ENCODE measurements at places on chromosomes 13 and 19.
A peak's percentile ranks its signal among the peaks of the same experiment; 100 is the strongest.

DNA sequence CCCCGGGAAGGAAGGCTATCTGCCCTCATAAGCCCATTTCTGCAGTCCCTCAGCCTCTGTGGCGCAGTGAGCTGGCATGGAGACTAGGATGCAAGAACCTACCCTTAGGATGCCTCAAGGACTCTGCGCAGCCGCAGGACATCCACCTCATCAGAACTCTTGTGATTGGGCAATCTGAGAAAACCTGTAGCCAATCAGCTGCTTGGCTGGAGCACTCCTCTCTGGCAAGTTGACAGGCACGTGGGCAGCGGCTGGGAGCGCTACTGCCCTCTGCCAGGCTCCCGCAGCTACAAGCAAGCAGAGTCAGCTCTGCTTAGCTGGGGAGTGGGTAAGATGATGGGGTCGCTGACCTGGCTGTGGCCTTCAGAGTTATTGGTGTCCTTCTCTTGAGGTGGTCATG is 1.5 kb upstream of the ECSIT start:
- DNase-seq, result no peak

DNA sequence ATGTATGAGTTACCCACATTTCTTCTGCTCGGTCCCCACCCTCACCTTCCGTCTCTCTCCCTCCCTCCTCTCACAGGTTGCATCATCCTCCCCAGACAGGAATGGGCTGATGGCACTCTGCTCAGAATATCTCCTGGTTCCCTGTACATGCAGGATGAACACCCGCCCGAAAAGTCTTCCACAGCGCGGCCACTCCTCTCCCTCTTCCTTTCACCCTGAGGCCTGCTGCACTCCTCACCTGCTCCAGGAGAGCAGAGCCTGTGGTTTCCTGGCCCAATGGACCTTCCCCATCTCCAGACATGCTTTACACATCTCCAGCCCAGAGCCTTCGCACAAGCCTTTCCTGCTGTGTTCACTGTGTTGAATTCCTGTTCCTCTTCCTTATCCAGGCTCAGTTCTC is 40.9 kb downstream of the GSX1 start:
- no peak for DNase-seq

DNA sequence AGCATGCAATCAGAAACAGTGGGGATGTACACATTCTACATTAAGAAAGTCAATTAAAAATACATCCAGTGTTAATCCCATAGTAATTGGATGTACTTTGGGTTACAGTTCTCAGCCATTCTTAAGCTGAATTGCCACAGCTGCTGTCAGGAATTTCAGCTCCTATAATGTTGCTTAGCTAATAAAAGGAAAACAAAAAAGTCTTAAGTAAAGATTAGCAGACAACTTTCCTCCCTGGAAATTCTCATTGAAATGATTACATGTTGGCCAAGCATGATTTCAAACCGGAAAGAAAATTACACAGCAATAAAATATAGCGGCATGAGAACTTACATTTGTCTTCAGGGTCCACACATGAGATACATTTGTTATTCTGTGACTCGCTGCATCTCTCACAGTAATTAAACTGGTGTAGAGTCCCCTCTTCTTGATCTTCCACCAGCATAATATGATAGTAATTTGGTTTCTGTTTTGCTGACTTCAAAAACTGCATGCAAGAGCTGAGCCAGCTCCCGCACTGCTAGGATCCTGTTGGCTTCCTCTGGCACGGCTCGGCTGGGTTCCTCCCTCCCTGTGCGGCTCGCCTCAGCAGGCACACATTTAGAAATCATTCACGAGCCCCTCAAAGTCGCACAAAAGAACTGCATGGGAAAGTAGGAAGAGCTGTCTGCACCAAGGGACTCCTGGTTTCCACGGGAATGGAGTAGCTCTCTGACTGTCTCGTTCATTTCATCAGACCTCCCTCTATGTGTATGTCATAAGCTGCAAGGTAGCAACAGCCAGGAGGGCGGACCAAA is at the start of gene HTR2A:
TSS of gene HTR2A (minus strand) at position 713 of the 797 bp plus-strand sequence. CDS start 1,147 bp downstream, outside the sequence.
- no peak for DNase-seq

DNA sequence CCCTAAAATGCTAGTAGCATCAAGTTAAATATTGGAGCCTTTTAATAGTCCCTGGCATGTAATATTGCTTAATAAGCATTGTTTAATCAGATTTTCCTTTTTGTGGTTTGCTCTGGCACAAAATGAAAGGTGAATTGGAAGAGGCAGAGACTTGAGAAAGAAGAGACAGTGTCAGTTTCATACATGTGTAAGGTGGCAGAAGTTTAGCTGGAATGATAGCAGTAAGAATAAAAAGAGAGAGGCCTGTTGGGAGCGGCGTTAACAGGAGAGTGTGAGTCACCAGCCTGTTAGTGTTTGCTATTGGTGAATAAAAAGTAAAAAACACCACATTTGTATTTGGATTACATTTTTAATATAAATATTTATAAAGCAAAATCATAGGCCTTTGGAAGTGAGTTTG is 145.3 kb downstream of the PDS5B start:
- no peak for DNase-seq

GRCh38 chr19:19425170-19425875 is 19.8 kb downstream of the GATAD2A start:
- no peak for DNase-seq

GRCh38 chr13:50428183-50428877 is 413.1 kb downstream of the KCNRG start:
- DNase-seq, result no peak

GRCh38 chr13:59494560-59494970 is 669.2 kb downstream of the DIAPH3 start:
- no peak for DNase-seq

- no peak for DNase-seq
Observed at GRCh38 chr13:104473936-104474335, 1407.7 kb upstream of the SLC10A2 start.

DNA sequence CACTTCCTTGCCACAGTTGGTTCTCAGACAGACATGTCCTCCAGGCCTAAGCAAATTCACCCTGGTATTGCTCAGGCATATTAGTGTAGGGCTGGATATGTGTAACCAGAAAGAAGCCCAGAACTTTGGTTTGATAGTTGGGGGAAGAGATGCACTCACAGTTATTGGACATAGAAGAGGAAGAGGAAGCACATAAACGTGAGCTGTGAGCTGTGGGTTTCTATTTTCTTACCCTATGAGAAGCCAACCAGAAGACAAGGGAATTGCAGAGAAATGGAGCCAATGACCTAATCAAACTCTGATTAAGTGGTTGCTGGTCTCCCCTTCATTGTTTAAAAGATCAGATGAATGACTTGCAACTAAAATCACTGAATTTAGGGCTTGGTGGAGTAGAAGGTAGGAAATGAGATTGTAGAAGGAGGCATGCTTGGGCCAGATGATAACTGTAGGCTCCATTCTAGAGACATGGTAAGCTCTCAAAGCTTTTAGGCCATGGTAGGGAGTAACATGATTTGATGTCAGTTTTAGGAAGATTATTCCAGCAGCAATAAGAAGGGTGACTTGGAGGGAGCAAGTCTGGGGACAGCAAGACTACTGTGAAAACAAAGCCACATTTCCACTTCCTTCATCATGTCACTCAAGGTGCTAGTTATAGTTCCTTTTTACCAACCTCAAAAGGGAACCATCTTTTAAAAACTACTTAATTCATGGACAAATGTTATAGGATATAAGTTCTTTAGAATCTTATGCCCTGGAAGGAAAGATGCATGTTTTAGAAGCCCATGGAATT is 24.1 kb upstream of the WDFY2 start:
- DNase-seq, result no peak

GRCh38 chr13:40206241-40207000 is 460.0 kb downstream of the FOXO1 start:
- DNase-seq, result no peak

GRCh38 chr13:28716511-28716910 is 2.3 kb downstream of the SLC46A3 start:
- no peak for DNase-seq

GRCh38 chr19:14941189-14941588 is at the start of gene OR7C2:
Gene OR7C2 (plus strand): TSS chr19:14941489. CDS start chr19:14941489, 0 bp downstream.
- DNase-seq, result no peak

- DNase-seq, result no peak
Observed at GRCh38 chr13:92719868-92720267, 506.7 kb upstream of the GPC6 start.

DNA sequence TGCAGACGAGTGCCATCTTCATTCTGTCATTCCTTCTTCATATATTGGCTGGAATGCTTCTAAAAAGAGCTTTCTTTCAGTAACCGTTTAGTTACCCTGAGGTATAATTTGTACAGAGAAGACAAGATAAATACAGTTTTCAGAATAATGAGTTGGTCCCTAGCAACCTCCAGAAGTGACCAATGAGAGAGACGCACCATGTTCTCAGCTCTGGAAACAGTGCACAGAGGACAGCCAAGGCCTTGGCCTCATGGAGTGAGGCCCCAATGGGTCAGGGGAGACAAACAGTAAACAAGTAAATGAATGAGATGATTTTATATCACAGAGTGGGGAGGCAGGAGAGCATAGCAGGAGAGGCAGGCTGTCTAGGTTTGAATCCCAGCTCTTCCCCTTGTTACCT is 90.7 kb downstream of the DPF1 start:
- DNase-seq, result no peak

- no peak for DNase-seq
Observed at GRCh38 chr13:108304170-108305016, 34.9 kb downstream of the TNFSF13B start.

GRCh38 chr13:97844151-97844550 is 109.3 kb upstream of the IPO5 start:
- DNase-seq, result no peak

DNA sequence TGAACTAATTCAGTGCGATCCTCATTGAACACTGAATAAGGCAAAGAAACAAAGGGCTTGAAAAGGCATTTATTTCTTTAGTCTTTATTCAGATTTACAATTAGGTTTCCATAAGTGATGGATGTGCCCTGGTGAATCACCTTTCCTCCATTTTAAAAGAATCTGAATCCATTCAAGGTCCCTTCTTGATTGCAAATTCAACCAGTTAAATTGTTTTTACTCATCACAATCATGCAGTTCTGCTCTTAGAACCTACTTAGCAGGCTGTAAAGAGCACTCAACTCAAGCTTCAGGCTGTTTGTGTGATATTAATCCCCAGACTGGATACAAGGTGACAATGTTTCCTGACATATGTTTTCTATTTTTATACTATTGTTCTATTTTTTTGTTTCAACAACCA is 321.0 kb downstream of the TBC1D4 start:
- no peak for DNase-seq

- peak; percentile 77 for DNase-seq
Observed at GRCh38 chr19:44752816-44753625, 4.5 kb downstream of the BCL3 start.

GRCh38 chr13:73055813-73056564 is 2.8 kb upstream of the KLF5 start:
- no peak for DNase-seq

GRCh38 chr19:30634996-30635975 is 263.1 kb downstream of the ZNF536 start:
- no peak for DNase-seq

DNA sequence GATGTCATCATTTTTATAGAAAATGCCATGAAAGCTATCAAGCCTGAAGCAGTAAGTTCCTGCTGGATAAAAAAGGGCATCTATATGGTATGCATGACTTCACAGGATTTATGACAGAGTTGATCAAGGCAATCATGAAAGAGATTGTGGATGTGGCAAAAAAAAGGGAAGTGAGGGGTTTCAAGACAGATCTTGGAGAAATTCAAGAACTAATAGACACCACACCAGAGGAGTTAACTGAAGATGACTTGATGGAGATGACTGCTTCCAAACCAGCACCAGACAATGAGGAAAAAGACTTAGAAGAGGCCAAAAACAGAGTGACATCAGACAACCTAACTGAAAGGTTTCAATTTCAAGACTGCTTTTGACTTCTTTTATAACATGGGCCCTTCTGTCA is 691.1 kb upstream of the SLC10A2 start:
- no peak for DNase-seq

DNA sequence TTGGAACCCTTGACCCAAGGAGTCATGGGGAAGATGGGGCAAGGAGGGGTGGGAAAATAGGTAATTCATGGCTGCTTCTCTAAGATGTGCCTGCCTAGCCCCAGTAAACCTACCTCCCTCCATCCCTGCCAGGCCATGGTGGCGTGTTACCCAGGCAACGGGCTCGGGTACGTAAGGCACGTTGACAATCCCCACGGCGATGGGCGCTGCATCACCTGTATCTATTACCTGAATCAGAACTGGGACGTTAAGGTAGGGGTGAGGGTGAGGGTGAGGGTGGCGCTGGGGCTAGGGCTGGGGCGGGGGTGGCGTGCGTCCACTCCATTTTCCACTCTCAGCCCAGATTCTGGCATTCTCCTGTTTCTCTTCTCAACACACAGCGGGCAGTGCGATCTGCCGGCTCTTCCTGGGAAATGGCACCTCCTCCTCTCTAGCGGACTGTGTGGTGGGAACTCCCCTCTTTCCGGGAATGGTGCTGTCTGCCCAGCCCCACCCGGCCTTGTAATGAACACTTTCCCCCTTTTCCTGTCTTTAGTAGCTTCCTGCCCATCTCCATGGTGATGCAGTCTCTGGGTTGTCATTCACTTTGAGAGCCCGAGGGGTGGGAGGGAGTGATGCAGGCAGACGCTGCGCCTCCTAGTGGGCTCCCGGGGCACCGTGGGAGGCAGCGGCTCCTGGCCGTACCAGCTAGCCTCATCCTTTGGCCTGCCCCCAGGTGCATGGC is 7.6 kb downstream of the EGLN2 start:
- peak; percentile 46 for DNase-seq

GRCh38 chr13:40982772-40983171 is 36.3 kb downstream of the ELF1 start:
- DNase-seq, result no peak

DNA sequence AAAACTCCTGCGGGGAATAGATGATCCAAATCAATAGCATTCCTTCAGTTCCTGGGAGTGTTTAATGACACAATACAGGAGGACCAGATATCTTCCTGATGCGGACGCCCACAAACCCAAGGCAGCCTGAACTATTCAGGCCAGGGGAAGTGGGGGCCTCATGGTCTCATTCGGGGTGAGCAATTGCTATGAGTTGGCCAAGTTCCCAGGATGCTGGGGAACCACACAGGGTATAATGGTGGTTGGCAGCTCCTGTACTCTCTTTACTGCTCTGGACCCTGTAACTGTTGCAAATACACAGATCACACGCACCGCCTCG is 401.2 kb downstream of the IRS2 start:
- DNase-seq, result no peak

GRCh38 chr13:24694907-24695306 is 14.7 kb downstream of the ATP12A start:
- DNase-seq, result no peak

- DNase-seq, result no peak
Observed at GRCh38 chr13:98097749-98098148, 45.1 kb upstream of the FARP1 start.

GRCh38 chr13:111789011-111789410 is 277.9 kb upstream of the SOX1 start:
- DNase-seq, result no peak

GRCh38 chr13:112638157-112638750 is 50.3 kb upstream of the TUBGCP3 start:
- no peak for DNase-seq

DNA sequence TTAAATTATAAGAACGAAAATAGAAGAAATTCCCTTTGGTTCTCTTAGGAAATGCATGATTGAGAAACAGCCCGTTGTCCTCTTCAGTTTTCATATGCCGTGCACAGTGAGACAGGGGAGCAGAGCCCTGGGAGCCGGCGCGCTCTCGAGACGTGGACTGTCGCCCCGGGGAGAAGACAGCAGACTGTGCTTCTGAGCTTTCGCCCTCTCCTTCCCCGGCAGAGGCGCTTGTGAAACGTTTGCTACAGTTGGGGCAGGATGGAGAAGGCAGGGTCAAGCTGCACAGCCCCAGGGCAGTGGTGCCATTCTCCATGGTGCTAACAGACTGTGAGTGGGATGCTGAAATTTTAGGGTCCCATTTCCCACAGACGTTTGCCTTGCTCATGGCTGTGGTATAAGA is 192.2 kb upstream of the KL start:
- no peak for DNase-seq

Data from stimulated activated CD4-positive, alpha-beta T cell treated with anti-CD3 and anti-CD28 coated beads, Interleukin-1b, Interleukin-23, amount 100 ng/mL, for 1 hour (primary cell).